ENCODE measurements at places on chromosomes 1 and 21.

- DNase-seq, result no peak
Measured at GRCh38 chr1:77831566-77831965, 52.1 kb downstream of the MIGA1 start.

GRCh38 chr1:24875991-24876506 is 54.0 kb downstream of the RUNX3 start:
- DNase-seq, result no peak

- no peak for DNase-seq
Measured at GRCh38 chr1:208344202-208344857, 100.1 kb upstream of the PLXNA2 start.

GRCh38 chr1:235873045-235873444 is 6.3 kb upstream of the LYST start:
- DNase-seq, result no peak

DNA sequence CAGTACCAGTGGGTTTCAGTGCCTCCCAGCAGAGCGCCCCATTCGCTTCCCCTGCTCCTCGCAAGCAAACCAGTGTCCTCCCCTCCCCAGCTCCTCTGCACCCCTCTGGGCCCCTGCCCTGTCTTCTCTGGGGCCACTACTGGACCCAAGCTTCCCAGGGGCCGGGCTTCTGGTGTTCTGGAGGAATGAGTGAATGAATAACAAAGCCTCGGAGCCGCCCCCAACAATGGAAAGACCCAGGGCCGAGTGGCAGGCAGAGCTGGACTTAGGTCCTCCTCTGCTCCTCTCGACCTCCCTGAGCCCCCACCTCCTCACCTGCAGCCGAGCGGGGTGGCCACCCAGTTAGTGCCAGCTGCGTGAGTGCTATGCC is 37.6 kb downstream of the MATN1 start:
- DNase-seq, result no peak

DNA sequence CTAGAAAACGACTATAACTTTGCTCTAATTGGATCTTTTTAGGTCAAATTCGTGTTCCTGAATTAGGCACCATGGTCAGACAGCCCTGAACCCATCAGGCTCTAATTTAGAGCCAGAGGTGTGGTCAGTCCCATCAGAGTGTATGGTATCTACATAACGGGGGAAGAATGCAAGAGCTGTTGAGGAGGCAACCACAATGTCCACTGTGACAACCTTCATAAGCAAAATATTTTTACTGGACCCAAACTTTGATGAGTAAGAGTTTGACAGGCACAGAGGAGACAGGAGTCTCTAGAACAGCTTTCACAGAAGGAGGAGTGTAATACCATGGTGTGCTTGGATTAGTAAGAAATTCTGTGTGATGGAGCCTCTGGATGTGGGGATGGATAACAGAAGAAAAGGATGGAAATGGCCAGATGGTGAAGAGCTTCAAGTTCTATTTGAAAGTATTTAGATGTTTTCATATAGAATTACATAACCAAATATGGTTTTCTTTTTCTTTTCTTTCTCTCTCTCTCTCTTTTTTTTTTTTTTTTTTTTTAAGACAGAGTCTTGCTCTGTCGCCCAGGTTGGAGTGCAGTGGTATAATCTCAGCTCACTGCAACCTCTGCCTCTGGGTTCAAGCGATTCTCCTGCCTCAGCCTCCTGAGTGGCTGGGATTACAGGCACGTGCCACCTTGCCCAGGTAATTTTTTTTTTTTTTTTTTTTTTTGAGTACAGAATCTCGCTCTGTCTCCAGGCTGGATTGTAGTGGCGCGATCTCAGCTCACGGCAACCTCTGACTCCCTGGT is 24.9 kb downstream of the UBE2U start:
- no peak for DNase-seq

DNA sequence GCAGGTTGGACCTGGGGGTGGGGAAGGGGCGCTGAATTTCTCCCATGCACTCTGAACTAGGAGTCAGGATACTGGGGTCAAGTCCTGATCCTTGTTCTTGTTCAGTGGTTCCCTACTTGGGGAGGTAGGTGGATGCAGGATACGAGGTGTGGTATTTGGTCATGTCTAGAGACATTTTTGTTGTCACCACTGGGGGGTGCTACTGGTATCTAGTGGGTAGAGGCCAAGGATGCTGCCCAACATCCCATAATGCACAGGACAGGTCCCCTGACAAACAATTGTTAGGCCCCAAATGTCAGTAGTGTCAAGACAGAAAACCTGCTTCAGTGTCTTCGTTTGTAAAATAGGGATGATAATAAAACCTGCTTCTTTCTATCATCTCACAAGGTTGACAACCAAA is 259.0 kb upstream of the FOXD3 start:
- DNase-seq, result no peak

- DNase-seq, result no peak
Measured at GRCh38 chr1:180498594-180498993, 3.8 kb downstream of the ACBD6 start.

DNA sequence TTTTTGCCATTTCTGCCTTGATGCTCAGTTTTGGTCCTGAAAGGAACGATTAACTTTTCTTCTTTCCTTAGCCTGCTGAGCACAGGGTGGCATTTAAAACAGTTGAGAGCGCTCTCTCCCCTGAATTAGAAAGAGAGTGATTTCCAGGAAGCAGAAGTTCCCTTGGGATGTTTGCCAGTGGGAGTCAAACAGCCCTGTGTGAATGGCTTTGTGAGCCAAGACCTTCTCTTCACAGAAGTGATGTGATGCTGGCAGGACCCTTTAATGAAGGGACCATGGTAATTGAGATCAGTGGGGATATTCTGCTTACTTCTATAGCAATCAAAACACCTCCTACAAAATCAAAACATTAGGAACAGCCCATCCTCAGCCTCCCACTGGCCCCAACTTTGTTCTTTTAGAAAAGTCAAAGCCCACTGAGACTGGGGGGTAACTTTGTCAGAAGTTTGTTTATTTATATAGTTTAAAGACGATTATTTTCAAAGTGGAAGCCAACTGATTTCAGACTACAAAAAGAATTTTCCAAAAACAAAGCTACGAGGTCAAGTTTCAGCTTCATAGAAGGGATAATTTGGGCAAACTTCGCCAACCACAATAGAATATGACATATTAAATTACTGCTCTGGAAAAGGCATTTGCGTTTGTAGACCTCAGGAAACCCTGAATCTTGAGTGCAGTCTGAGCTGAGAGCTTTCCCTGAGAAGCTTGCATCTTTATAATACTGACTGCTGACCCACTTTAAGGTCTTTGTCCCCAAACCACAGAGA is 122.7 kb downstream of the GABPA start:
- no peak for DNase-seq

Measured in AML-193 (cell line).